KG1 (cell line): ENCODE measurements at places on chromosomes 1 and 21.

GRCh38 chr1:158329300-158329699, 2.0 kb downstream of the CD1B start:
- no peak for DNase-seq

GRCh38 chr1:190175320-190175719, 302.3 kb downstream of the BRINP3 start:
- no peak for DNase-seq

DNA sequence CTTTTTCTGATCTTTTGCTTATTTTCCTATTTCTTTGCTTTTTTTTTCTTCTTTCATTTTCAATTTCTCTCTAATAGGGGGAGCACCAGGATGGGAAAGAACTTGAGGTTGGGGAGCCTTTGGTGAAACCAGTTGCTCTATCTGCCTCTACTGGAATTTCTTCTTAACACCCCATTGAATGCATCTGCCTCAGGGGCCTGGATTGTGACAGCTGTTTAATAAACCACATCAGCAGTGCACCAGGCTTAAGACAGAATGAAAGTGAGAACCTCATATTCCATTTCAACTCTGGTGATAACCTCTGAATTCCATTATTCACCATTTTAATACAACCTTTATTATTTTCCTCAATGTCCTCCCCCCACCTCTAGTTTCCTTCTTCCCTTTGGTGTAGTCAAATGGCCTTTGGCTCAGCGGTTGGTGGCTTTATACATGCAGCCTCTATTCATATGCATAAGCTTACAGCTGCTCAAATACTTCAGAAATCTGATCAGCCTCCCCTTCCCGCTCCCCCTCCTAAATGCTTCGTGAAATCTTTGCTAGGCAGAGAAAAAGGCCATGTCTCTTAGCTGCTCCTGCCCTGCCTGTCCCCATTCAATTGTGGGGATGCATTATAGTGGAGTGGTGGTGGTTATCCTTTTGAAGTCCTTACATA, 537.3 kb upstream of the PLXNA2 start:
- no peak for DNase-seq

- DNase-seq, result no peak
Observed at GRCh38 chr21:42973309-42973990, 912 bp upstream of the PKNOX1 start.

GRCh38 chr1:111179968-111180533, 20.4 kb downstream of the DENND2D start:
- DNase-seq, result no peak

DNA sequence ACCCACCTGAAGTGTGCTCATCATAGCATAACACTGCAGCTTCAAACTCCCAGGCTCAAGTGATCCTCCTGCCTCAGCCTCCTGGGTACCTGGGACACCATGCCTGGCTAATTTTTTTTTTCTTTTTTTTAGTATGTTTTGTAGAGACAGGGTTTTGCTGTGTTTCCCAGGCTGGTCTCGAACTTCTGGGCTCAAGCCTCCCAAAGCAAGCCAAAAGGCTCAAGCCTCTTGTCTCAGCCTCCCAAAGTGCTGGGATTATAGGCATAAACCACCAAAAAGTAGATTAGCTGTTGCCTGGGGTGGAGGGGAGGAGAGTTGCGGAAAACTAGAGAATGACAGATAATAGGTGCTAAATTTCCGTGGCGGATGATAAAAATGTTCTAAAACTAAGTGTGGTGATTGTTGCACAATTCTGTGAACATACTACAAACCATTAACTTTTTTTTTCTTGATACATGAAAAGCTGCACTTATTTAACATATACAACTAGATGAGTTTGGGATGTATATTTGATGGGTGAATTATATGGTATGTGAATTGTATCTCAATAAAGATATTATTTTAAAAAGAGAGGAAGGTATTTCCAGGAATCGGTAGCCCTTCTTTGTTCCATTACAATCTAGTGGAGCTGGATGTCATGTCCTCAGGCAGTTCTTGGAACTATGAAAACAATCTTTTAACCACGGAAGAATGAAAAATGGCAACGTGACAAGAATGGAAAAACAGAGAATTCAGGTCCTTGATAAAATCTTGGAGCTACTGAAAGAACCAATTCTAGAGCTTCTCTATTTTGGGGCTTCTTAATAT, 27.3 kb upstream of the MED18 start:
- no peak for DNase-seq

DNA sequence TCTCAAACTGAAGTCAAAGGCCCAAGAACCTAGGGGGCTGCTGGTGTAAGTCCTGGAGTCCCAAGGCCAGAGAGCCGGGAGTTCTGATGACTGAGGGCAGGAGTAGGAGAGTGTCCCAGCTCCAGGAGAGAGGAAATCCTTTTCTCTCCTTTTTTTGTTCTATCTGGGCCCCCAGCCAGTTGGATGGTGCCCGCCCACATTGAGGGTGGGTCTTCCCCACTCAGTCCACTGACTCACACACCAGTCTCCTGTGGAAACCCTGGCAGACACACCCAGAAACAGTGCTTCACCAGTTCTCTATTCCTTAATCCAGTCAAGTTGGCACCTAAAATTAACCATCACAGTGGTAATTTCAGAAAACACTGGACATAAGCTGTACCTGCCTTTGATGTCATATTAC, 12.7 kb upstream of the WDR26 start:
- no peak for DNase-seq

- DNase-seq, result no peak
Observed at GRCh38 chr1:27086026-27086425, 68.9 kb downstream of the SLC9A1 start.

- no peak for DNase-seq
Observed at GRCh38 chr1:30771005-30771404, 13.4 kb upstream of the LAPTM5 start.

- DNase-seq, result no peak
Observed at GRCh38 chr1:99751877-99752504, 14.4 kb downstream of the FRRS1 start.

GRCh38 chr1:86502721-86503405, 34.1 kb downstream of the CLCA1 start:
- no peak for DNase-seq

GRCh38 chr1:189499736-189500135, 977.9 kb downstream of the BRINP3 start:
- no peak for DNase-seq

GRCh38 chr1:10973552-10973951, 38.9 kb upstream of the TARDBP start:
- no peak for DNase-seq

GRCh38 chr1:60367532-60367931, 294.0 kb upstream of the C1orf87 start:
- no peak for DNase-seq

GRCh38 chr1:182687361-182687760, 3.0 kb upstream of the RGS8 start:
- DNase-seq, result no peak

DNA sequence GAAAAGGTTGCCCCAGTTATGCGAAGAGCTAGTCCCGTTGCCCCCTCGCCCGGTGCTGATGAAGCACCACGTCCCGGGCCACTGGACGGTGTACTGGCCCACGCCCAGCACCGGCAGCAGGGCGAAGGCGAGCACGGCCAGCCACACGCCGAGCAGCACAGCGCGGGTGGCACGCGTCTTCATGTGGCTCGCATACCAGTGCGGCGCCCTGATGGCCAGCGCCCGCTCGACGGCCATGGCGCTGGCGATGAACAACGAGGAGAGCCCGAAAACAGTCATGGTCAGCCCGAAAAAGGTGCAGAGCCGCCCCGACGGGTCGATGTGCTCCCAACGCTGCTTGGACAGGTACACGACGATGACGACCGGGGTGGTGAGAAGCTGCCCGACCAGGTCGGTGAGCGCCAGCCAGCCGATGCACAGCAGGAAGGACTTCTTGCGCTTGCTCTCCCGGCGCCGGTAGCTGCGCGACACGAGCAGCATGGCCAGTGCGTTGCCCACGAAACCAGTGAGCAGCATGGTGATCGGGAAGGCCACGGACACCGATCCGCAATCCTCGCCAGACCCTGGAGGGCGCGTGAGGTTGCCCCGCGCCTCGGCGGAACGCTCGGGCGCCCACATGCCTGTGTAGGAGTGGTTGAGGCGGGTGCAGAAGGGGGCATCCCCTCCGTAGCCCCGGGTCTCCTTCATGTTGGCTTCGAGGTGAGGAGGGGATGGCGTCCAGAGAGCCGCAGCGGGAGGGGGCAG, 553 bp downstream of the PTGER3 start:
- DNase-seq, result no peak

GRCh38 chr1:93446837-93447451, 974 bp upstream of the FNBP1L start:
- no peak for DNase-seq

GRCh38 chr1:116316373-116316772, 56.7 kb upstream of the ATP1A1 start:
- no peak for DNase-seq

DNA sequence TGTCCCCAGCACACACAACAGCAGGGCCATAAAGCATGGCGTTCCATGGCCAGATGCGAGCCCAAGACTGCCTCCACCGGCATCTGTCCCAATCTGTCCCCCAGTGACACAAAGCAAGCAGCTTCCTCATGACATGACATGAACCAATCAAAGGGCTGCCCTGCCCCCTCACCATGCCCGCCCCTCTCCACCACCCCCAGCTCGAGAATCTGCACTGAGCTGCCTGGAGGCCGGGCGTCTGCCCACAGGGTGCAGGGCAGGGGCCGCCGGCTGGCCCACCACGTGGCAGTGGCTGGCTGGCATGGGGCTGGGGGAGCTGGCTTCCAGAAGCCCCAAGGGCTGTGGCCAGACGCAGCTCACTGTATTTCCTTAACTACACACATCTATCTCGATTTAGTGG, 27.8 kb downstream of the WNT9A start:
- DNase-seq, result no peak

GRCh38 chr1:219566951-219567947, 45.7 kb downstream of the ZC3H11B start:
- no peak for DNase-seq

DNA sequence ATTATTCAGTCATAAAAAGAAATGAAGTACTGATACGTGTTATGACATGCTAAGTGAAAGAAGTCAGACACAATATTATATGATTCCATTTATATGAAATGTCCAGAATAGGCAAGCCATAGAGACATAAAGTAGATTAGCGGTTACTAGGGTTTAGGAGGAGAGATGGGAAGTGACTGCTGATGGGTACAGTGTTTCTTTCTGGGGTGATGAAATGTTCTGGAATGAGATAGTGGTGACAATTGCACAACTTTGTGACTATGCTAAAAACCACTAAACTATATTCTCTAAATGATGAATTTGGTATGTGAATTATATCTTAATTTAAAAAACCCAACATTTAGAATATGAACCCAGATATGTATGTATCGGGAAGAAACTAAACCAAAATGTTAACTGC, 27.6 kb downstream of the IPP start:
- DNase-seq, result no peak

DNA sequence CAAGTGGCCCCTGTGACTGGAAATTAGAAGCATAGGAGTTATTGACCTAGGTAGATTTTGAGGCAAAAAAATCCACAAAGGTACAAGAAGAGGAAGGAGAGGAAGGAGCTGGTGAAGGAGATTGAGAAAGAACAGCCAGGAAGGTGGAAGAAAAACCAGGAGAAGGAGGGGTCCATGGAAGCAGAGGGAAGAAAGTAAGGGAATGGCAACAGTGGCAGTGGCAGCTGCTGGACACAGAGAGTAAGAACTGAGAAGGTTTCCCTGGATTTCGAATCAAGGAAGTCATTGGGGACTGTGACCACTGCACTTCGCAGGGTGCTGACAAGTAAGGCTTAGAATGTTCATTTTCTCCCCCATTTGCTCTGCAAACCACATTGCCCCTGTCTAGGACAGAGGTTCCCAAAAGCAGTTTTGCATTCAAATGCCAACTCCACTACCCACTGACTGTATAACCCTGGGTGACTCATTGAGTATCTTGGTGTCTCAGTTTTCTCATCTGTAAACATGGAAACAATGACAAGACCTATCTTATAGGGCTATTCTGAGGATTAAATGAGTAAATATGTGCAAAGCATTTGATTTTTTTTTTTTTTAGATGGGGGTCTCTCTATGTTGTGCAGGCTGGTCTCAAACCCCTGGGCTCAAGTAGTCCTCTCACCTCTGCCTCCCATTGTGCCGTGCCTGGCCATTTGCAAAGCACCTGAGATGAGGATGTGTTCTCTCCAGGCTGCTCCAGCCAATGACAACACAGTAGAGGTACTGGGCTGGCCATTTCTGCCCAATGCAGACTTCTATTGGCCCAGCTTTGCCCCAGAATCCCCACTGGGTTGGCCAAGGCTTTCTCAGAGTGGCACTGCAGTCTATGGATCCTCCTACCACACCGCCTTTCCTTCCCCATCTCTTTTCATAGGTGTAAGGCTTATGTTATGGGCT, 9.3 kb upstream of the CAPN2 start:
- no peak for DNase-seq
